ENCODE measurements at places on chromosomes 2 and 18. TPM values are rescaled to one million over a fixed set of nuclear protein-coding genes. Genes with fewer than 3 reads are reported as not detected.

The OTOS gene
- total RNA-seq = not detected

The LOXHD1 gene
- total RNA-seq = not detected

The CREG2 gene
- not detected for total RNA-seq

The NYAP2 gene
- total RNA-seq = not detected

The IL37 gene
- not detected for total RNA-seq

The ALPI gene
- total RNA-seq = not detected

The REG3A gene
- not detected for total RNA-seq
